ENCODE measurements at places on chromosomes 4 and X.
A peak's percentile ranks its signal among the peaks of the same experiment; 100 is the strongest.

GRCh38 chr4:139656614-139657486, 8.8 kb upstream of the MGST2 start:
- peak; percentile 85 for DNase-seq

DNA sequence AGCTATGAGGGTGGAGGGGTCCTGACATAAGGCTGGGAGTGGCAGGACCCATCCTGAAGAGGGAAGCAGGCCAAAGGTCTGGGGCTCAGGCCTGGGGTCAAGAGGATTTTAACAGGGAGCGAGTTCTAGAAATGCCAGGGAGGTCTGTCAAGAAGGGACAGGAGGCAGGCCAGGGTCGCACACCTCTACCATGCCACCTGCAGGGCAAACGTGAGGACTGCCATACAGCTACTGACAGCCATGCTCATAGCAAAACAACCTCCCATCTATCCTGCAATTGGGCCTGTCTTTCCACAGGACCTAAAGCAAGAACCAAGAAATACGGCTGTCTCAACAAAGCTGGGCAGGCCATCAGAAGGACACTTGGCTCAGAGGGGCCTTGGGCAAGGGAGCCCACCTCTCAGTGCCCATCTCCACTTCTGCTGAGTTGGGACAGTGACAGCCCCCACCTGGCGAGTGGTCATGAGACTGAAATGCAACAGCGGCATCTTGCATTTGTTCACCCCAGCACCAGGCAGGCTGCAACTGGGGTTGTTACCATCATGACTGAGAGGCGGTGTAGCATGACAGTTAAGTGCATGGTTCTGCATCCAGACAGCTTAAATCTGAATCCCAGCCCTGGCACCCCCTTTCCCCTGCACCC, 92.7 kb downstream of the WFS1 start:
- DNase-seq = peak; percentile 4

DNA sequence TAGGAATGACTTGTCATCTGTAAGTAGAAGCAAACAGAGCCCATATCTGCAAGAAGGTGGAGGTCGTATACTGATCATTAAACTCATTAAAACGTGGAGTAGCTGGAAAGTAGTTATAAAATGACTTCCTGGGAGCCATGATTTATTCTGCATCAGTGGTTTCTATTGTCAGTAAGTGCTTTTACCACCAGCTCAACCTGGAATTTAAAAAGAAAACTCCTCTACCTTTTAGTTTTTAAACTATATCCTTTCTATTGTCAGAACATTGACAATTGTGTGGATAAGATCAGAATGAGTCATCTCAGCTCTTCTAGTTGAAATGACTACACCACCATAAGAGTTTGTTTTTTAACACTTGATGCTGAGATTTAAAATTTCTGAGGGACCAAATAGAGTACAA, 651.2 kb upstream of the GALNT7 start:
- no peak for DNase-seq

- DNase-seq = no peak
Observed at GRCh38 chr4:62196338-62196737, 996.2 kb downstream of the ADGRL3 start.

GRCh38 chr4:92580816-92581215, 277.1 kb downstream of the GRID2 start:
- no peak for DNase-seq

GRCh38 chr4:100708776-100709175, 191.0 kb upstream of the EMCN start:
- DNase-seq = no peak

- DNase-seq = no peak
Observed at GRCh38 chrX:37553476-37553875, 18.0 kb upstream of the LANCL3 start.

GRCh38 chrX:110671068-110671803, 124.4 kb downstream of the CHRDL1 start:
- no peak for DNase-seq

- DNase-seq = no peak
Observed at GRCh38 chr4:151671541-151672059, 89.2 kb downstream of the GATB start.

Data from ACHN (cell line).